ENCODE measurements at places on chromosomes 1 and 21.

- peaks cover 24% of the 10 kb centered on the region for H3K4me1 ChIP-seq
- H3K27ac ChIP-seq, result no peak overlapping the region
- H3K4me3 ChIP-seq, result no peak overlapping the region
Observed at GRCh38 chr1:33142483-33143064, 39.3 kb downstream of the TRIM62 start.

- H3K27ac ChIP-seq, result no peak overlapping the region
- peaks cover 53% of the 10 kb centered on the region for H3K27me3 ChIP-seq
- no peak overlapping the region for H3K4me3 ChIP-seq
- H3K4me1 ChIP-seq, result no peaks in the 10 kb centered on the region
- no peak for DNase-seq
Observed at GRCh38 chr1:24898909-24899439, 31.1 kb downstream of the RUNX3 start.

GRCh38 chr1:31421371-31422040 is 8.5 kb downstream of the SERINC2 start:
- peak; percentile 57 for DNase-seq
- H3K27ac ChIP-seq, result no peak overlapping the region
- H3K27me3 ChIP-seq, result no peaks in the 10 kb centered on the region

- H3K4me1 ChIP-seq, result no peaks in the 10 kb centered on the region
- H3K36me3 ChIP-seq, result no peaks in the 10 kb centered on the region
- no peak for DNase-seq
- no peak overlapping the region for H3K27ac ChIP-seq
Observed at GRCh38 chr21:37619464-37619974, 252.9 kb downstream of the DYRK1A start.

DNA sequence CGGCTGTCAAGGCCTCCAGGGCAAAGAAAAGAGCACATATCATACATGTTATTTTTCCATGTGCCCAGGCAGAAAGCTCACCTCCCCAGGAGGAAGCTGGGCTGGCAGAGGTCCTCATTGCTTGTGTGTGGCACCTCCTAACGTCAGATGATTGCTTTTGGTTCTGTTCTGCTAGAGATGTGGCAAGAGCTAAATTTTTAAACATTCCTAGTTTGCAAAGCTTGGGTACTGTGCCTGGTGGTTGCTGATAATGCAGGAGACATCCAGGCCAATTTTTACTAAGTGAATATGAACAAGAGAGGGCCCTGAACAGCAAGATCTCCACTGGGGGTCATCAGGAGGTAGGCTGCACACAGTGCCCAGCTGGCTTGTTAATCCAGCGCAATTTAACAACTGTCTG is 93.9 kb downstream of the TBX19 start:
- H3K36me3 ChIP-seq, result no peaks in the 10 kb centered on the region
- H3K4me1 ChIP-seq, result peaks cover 2% of the 10 kb centered on the region
- peaks cover 8% of the 10 kb centered on the region for H3K27me3 ChIP-seq

DNA sequence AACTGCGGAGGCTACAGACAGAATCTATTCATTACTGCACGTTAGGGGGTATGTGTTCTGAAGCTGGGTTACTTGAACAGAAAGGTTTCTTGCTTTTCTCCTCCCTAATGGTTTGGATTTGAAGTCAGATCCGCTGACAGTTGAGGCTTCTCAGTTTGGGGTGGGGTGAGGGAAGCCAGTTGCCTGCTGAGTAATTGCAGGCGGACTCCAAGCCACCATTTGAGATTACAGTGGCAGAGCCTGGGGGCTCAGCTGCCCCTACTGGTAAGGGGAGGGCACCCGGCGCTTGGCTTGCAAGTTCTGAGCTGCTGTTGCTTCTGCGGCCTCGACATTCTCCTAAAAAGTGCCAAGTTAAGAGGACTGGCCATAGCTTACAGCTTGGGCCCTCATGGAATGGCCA is 2.0 kb downstream of the GRHL3 start:
- H3K4me3 ChIP-seq, result no peak overlapping the region
- H3K27ac ChIP-seq, result no peak overlapping the region
- peaks cover 28% of the 10 kb centered on the region for H3K4me1 ChIP-seq
- DNase-seq, result no peak
- H3K36me3 ChIP-seq, result no peaks in the 10 kb centered on the region

- no peak overlapping the region for H3K4me3 ChIP-seq
- peaks cover 8% of the 10 kb centered on the region for H3K4me1 ChIP-seq
- H3K27ac ChIP-seq, result no peak overlapping the region
- H3K27me3 ChIP-seq, result no peaks in the 10 kb centered on the region
- peaks cover 4% of the 10 kb centered on the region for H3K36me3 ChIP-seq
- DNase-seq, result no peak
Observed at GRCh38 chr1:177973585-177973984, 3.7 kb upstream of the SEC16B start.

GRCh38 chr1:26358411-26359384 is 4.8 kb upstream of the CRYBG2 start:
- peaks cover 91% of the 10 kb centered on the region for H3K27me3 ChIP-seq
- H3K27ac ChIP-seq, result no peak overlapping the region
- no peak overlapping the region for H3K4me3 ChIP-seq
- peaks cover 5% of the 10 kb centered on the region for H3K4me1 ChIP-seq
- DNase-seq, result no peak

DNA sequence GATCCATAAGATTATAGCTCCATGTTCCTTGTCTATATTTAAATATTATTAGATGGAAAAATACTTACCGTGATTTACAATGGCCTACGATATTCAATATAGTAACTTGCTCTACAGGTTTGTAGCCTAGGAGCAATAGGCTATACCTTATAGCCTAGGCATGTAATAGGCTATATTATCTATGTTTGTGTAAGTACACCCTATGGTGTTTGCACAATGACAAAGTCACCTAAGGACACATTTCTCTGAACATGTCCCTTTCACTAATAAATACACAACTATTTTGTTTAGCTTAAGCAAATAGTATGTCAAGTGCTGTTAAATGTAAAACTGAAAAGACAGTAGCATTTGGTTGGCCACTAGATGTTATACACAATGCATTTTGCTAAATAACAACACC is 248.9 kb upstream of the ADGRL4 start:
- DNase-seq, result no peak
- H3K4me3 ChIP-seq, result no peak overlapping the region
- no peak overlapping the region for H3K27ac ChIP-seq
- H3K36me3 ChIP-seq, result no peaks in the 10 kb centered on the region
- H3K27me3 ChIP-seq, result no peaks in the 10 kb centered on the region
- H3K4me1 ChIP-seq, result no peaks in the 10 kb centered on the region

DNA sequence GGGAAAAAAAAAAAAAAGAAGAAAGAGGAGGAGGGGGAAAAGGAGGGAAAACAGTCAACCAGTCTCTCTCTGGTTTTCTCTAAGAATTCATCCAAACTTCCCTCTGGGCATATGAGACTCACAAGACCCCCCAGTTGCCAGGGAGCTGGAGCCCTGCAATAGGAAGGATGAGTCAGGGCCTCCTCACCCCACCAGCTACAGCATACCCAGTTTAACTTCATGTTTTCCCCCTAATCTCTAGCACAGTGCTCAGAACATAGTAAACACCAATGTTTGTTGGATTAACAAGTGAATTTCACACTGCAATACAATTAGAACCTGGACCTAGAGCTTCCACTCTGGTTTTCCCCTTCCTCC is 7.8 kb downstream of the F11R start:
- no peak for DNase-seq
- peaks cover 5% of the 10 kb centered on the region for H3K4me1 ChIP-seq
- peak overlapping the region; percentile 53 for H3K4me3 ChIP-seq
- no peak overlapping the region for H3K27ac ChIP-seq
- peaks cover 3% of the 10 kb centered on the region for H3K27me3 ChIP-seq
- H3K36me3 ChIP-seq, result no peaks in the 10 kb centered on the region

- H3K27ac ChIP-seq, result no peak overlapping the region
- peaks cover 10% of the 10 kb centered on the region for H3K4me1 ChIP-seq
- DNase-seq, result no peak
Observed at GRCh38 chr1:234769986-234770795, 160.2 kb upstream of the IRF2BP2 start.

GRCh38 chr1:209854196-209854595 is 26.4 kb downstream of the UTP25 start:
- no peak overlapping the region for H3K4me3 ChIP-seq
- no peaks in the 10 kb centered on the region for H3K27me3 ChIP-seq
- peaks cover 81% of the 10 kb centered on the region for H3K36me3 ChIP-seq
- no peaks in the 10 kb centered on the region for H3K4me1 ChIP-seq
- no peak for DNase-seq

GRCh38 chr1:65421351-65422025 is 1.0 kb downstream of the LEPR start:
- no peak for DNase-seq
- peak overlapping the region; percentile 99 for H3K27ac ChIP-seq
- H3K4me3 ChIP-seq, result peak overlapping the region; percentile 92
- peaks cover 15% of the 10 kb centered on the region for H3K4me1 ChIP-seq
- no peaks in the 10 kb centered on the region for H3K27me3 ChIP-seq

GRCh38 chr1:99049745-99050144 is 45.1 kb upstream of the PLPPR5 start:
- H3K36me3 ChIP-seq, result no peaks in the 10 kb centered on the region
- no peak overlapping the region for H3K27ac ChIP-seq
- no peaks in the 10 kb centered on the region for H3K27me3 ChIP-seq
- H3K4me3 ChIP-seq, result no peak overlapping the region
- DNase-seq, result no peak
- H3K4me1 ChIP-seq, result no peaks in the 10 kb centered on the region
